ENCODE measurements at places on chromosomes 1 and 21.

- no peak for DNase-seq
Observed at GRCh38 chr1:114892194-114892918, 37.7 kb downstream of the SYCP1 start.

GRCh38 chr1:100847361-100848082, 47.1 kb downstream of the EXTL2 start:
- no peak for DNase-seq

GRCh38 chr1:175708787-175709186, 34.6 kb downstream of the TNR start:
- no peak for DNase-seq

- DNase-seq, result no peak
Observed at GRCh38 chr1:62180639-62181038, 14.0 kb upstream of the L1TD1 start.

DNA sequence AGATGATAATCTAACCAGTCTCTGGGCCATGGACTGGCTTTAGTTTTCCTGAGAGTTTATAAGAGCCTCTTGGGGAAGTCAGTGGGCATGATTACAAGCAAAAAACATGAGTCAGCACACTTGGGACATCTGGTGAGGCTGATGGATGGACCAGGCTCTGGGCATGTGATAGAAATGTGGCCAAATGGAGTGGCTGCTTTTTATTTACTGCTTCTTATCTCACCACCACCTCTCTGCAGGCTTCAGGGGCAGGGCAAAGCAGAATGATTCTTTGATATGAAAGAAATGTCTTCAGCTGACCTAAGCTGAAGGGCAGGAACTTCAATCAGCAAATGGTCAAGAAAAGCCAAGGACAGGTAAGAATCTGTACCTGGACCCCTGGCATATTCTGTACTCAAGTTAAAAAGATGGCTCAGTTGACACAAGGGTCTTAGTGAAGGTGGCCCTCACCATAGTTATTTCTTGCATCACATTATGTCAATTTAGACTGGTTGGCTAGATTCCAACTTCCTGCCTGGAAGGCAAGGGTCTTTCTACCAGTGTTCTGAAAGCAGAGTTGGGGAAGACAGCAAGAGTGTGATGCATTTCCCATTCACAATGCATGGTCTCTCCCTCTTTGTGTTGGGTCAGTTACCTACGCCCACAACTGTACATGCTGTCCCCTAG, 162.8 kb downstream of the FASLG start:
- DNase-seq, result peak; percentile 48

DNA sequence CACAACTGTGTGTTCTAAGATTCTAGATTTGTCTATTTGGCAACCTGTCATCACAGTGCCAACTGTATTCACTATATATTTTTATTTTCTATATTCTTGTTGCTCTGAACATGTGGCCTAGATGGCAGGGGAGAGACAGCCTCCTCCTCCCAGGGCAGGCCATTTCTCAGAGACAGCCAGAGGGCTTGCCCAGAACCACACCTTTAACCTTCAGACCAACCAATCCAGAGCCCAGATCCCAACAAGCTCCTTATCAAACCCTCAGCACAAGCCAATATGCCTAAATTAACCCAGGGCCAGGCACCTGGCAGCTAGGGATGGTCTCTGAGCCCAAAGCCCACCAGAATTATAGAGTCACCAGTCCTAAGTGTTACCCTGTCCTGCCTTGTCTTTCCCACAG, 19.3 kb downstream of the TRIM11 start:
- DNase-seq, result no peak

Data from HS-27A (cell line).